ENCODE measurements at places on chromosomes 12 and 14.

- no peak for DNase-seq
Measured at GRCh38 chr12:115207216-115207915, 523.4 kb upstream of the TBX3 start.

- no peak for DNase-seq
Measured at GRCh38 chr12:66726556-66726955, 47.7 kb upstream of the GRIP1 start.

- DNase-seq: no peak
Measured at GRCh38 chr14:78172428-78172827, 2.3 kb downstream of the NRXN3 start.

DNA sequence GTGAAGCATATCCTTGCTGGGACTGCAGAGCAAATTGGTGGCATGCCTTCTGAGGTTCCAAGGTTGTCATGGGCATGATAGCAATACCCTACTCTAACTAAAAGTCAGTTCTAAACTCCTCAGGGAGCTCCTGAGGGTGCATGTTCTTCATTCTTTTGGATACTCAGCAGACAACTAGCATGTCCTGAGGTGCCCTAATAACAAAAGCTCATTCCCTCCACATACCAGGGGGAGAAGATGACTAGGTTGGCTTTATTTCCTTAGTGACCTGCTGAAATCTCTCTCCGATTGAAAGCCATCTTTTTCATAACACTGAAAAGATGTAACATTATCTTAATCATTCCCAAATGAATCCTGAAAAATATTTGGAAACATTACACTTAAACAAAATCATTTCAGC, 188.7 kb upstream of the IGF1 start:
- peak; percentile 13 for DNase-seq

DNA sequence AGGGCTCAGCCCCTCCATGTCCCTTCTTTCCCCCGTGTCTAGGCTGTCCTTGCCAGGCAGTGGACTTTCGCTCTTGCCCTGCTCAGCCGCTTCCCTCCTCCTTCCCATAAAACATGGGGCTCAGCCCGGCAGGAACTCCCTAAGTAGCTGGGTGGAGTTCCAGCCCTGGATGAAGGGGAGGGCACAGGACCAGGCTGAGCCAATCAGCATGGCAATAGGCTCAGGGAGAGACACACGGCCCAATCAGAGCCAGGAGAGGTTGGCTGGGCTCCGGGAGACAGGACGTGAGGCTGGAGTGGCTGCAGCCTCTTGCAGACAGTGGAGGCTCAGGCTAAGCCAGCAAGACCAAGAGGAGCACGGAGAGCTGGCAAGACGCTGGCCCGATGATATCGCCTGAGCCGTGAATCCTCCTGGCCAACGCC, 54.3 kb downstream of the GALNT9 start:
- DNase-seq: peak; percentile 46

GRCh38 chr14:26913786-26914185, 316.0 kb upstream of the NOVA1 start:
- no peak for DNase-seq

GRCh38 chr12:28963554-28963953, 185.5 kb upstream of the FAR2 start:
- DNase-seq: peak; percentile 33

- DNase-seq: peak; percentile 91
Measured at GRCh38 chr12:57889500-57889989, 43.0 kb upstream of the CTDSP2 start.

DNA sequence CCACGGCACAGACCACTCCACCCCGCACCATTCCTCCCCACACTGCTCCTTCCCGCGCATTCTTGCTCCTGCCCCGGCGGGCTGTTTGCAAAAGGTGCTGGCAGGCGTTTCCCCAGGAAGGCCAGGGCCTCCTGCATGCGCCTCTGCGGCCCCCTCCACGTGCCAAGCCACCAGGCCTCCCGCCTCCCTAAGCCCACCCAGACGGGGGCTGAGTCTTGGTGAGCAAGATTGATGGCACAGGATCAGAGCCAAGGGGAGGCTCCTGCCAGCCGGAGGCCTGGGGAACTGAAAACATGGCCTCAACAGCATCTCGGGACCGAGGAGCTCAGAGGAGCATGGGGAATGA, 328.3 kb upstream of the DIO3 start:
- DNase-seq: no peak

DNA sequence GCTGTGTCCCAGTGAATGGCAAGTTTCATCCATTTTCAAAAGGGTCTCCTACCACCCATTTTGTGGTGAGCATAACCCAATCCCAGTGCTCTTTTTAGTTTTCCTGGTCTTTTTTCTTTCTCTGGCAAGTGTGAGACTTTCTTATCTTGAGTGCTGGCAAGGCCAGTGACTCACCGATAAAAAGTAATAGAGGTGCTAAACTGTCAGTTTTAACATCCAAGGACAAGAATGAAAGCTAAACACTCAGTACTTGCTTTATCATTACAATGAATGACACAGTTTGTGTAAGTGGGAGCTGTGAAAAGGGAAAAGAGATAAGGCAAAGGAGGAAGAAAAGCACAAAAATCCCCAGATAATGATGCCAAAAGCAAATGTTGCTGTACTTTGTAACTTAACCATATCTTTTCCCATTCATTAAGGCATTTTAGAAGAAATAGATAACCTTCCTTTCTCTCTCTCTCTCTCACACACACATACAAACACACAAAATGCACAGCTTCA, 4.9 kb upstream of the LRIG3 start:
- no peak for DNase-seq

- DNase-seq: no peak
Measured at GRCh38 chr12:110856542-110856941, 9.8 kb downstream of the CCDC63 start.

- DNase-seq: peak; percentile 80
Measured at GRCh38 chr14:88554457-88555286, at the start of gene PTPN21. Gene PTPN21, minus strand, starts transcription at chr14:88555007. Its CDS starts 4,590 bp downstream, at chr14:88550417.

GRCh38 chr12:8603286-8603685, 9.4 kb downstream of the AICDA start:
- DNase-seq: no peak

DNA sequence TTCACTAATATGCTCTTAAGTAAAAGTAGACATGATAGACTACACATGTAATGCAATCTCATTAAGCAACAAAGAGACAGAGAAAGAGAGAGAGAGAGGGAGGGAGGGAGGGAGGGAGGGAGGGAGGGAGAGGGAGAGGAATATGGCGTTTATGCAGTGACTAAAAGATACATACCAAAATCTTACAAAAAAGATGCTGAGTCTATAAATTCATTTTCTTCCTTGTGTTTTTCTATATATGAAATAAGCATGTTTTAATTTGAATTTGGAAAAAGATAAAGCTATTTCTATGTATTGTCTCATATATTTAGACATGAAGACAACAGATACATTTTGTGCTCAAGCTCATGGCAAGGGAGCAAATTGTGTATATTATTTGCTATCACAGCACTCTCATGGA, 44.1 kb downstream of the LRFN5 start:
- DNase-seq: no peak

- DNase-seq: no peak
Measured at GRCh38 chr14:50573862-50574261, 13.9 kb downstream of the ATL1 start.

GRCh38 chr12:106897082-106897481, 58.6 kb upstream of the TMEM263 start:
- DNase-seq: peak; percentile 18

DNA sequence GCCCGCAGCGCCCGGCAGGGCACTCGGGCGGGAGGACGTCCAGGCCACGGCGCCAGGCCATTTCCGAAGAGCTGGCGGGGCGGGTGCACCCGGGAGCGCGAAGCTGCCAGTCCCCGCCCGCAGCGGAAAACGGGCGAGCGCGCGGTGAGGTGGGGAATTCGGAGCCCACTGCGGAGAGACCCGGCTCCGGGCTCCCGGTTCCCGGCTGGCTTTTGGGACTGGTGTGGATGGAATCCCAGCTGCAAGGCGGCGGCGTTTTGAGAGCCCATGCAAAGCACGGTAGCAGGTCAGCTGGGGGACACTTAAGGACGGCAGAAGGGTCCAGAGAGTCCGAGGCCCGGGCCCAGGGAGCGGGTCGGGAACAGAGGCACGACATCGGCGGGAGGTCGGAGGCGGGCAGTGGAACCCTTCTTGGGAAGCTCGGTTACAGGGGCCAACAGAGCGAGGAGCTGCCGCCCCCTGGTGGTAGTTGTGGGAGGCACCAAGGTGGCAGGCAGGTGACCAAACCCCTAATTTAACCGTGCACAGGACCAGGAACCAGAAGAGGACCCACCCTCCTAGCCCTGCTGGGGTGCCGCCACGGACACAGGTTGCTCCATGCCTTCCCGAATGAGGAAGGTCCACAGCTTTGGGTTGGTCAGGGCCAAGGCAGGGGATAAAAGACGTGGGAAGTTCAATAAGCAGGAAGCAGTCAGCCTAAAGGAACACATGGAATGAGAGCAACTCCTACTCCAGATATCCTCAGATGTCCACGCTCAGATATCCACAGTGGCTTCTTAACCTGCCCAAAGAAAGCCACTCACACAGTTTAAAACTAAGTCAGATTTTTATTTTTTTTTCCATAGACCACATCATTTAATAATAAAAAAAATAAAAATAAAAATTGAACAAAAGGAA, 685 bp upstream of the CDH24 start:
- DNase-seq: peak; percentile 83

DNA sequence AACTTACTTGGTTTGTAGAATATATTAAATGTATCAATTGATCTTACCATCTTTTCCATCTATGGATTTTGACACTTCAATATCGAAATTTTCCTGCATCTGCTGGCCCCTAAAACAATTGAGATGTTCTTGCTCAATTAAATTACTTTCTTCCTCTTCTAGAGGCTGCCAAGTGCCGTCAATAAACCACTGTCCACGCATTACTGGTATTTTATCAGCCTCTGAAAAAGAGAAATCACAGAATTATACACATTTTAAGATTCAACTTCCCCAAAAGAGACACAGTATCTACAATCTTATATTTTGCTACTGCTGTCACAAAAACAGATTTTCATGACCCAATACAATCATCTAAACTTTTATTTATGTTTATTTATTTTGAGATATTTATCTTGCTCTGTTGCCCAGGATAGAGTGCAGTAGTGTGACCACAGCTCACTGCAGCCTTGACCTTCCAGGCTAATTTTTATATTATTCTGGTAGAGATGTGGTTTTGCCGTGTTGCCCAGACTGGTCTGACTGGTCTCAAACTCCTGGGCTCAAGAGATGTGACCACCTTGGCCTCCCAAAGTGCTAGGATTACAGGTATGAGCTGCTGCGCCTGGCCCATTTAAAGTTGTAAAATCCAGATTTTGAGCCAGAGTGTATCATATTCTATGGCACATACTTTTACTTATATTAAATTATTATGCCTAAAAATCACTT, 49.3 kb downstream of the DDHD1 start:
- DNase-seq: no peak

GRCh38 chr12:57757771-57758170, 2.9 kb downstream of the MARCHF9 start:
- DNase-seq: no peak

GRCh38 chr12:113276306-113276705, 55.0 kb downstream of the TPCN1 start:
- DNase-seq: no peak

DNA sequence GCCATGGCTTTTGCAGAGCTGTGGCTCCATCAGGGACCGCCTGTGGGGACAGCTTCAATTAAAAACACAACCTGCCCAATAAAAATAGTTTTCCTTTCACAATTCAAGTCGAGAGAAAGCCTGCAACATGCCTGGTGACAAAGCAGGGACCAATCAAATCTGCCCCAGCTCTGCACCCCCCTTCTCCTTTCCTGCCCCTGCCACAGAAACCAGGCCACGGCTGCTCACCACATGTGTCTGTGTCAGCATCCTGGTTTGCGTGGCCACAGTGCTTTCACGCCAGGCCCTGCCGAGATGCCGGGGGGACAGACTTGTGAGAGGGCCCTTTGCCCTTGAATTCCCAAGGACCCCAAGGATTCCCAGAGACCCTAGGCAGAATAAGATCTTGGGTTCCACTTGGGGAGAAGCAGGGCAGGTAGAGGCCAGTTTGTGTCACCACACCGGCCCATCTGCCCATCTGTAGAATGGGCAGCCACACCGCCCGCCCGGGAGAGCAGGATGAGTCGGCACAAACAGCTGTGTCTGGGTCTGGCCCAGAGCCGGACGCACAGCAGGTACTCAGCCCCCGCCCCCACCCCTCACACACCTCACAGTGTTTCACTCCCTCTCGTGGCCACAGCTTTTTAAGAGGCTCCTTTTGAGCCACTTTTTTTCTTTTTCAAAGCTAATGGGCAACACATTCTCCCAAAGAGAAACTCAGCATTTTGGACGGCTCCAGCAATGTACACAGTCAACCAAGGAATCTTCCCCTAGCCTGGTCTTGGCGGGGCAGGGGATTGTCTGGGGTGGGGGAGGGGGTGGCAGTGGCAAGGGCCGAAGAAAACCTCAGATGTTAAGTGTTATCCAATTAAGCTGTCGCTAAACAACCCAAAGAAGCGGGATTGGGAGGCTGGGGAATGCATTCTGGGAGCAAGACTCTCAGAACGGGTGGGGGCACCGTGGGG, 41.5 kb downstream of the BCL11B start:
- DNase-seq: peak; percentile 60

DNA sequence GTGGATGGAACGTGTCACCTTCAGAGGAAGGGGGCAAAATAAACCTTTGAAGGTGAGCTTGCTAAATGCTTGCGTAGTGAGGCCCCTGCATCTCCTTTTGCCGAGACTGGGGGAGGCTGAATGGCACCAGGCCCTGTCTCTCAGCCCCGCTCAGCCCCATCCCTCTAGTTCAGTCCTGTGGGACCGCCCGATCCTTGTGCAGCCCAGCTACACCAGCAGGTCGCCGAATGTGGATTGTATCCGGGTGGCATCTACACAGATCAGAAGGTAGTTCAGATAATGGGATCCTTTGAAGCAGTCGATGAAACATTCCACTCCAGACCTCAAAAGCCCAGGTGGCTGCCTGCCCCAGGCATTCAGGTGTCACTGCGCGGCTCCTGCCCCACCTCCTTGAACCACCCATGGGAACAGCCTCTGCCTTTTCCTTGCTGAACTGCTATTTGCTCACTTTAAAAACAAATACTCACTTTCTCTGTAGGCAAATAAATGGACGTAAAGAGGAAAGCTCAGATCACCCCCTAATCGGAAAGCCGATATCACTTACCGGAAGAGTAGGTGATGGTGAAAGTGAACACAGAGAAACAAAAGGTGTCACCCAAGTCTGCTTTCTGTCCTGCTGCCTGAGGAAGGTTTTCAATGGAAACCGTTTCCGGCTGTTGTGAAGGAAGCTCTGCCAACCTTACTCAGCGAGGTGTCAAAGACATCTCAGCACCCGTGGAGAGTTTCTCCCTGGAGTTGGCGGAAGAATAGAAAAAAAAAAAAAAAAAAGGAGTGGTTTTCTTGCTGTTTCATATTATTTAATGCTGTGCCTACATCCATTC, 100.3 kb upstream of the NCOR2 start:
- DNase-seq: no peak

GRCh38 chr12:132327336-132328171, 1.8 kb downstream of the GALNT9 start:
- peak; percentile 90 for DNase-seq
